ENCODE measurements at places on chromosomes 13 and 19.

DNA sequence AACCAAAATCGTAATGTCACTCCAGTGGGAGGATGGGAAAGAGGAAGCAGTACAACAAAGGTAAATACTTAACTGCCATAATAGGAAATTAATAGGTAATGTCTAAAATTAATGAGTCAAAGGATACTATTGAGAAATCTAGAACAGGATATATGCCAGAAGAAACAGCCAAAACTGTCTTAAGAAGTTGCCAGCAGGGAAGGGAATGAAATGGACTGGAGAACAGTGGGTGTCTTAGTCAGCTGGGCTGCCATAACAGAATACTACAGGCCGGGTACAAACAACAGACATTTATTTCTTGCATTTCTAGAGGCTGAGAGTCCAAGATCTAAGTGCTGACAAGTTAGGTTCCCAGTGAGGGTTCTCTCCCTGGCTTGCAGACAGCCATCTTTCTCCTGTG is 40.3 kb upstream of the IPO5 start:
- DNase-seq: no peak

- DNase-seq: no peak
Measured at GRCh38 chr13:44292545-44292944, 81.1 kb upstream of the SERP2 start.

DNA sequence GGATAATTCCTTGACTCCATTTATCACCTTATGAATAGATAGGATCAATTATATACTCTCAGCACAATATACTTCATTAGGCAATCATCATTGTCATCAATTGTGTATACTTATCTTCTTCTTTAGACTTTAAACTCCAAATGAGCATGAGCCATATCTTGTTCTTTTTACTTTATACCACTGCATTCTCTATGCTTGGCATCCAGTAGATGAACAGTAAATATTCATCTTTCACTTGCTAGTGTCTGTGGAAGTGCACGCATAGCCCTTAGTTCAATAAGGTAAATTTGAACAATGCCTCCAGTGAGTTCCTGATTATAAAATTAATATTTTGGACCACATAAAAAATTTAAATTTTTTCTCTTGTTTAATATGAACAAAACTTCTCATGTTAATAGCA is 172.3 kb upstream of the SPRY2 start:
- DNase-seq: no peak

DNA sequence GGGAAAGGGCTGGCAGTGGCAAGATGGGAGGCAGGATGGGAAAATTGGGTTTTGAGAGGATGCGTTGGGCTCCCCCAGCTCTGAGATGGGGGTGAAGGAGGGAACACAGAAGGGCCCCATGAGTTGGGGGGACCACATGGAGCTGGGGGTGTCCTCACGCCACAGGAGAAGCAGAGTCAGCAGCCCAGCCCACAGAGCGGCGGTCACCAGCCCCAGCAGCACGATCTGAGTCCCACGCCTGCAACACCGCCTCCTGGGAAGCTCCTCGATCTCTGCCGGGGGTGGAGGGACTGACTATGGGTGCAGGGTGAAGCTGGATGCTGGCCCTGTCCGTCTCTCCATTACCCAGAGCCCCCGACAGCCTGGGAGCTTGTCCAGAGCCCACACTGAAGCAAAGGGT is 3.3 kb downstream of the FCER2 start:
- DNase-seq: no peak

DNA sequence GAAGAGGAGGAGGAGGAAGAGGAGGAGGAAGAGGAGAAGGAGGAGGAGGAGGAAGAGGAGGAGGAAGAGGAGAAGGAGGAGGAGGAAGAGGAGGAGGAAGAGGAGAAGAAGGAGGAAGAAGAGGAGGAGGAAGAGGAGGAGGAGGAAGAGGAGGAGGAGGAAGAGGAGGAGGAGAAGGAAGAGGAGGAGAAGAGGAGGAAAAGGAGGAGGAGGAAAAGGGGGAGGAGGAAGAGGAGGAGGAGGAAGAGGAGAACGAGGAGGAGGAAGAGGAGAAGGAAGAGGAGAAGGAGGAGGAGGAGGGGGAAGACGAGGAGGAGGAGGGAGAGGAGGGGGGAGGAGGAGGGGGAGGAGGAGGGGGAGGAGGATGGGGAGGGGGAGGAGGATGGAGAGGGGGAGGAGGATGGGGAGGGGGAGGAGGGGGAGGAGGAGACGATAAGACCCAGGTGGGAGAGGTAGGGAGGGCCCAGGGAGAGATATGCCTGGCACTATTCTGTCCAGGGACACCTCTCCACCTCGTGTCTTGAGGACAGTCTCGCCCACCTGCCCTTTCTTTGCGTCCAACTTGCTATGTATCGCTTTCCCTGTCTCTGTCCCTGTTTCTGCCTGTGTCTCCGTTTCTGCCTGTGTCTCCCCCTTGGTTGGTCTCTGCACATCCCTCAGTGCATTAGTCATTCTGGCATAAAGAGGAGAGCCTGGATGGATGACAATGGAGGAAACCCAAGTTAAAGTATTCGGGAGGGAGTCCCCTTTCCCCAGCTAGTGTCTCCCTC is 7.1 kb upstream of the KLK5 start:
- DNase-seq: no peak

GRCh38 chr13:111919849-111920248 is 147.1 kb upstream of the SOX1 start:
- DNase-seq: no peak

GRCh38 chr19:18083929-18084684 is 2.6 kb downstream of the IL12RB1 start:
- DNase-seq: no peak

DNA sequence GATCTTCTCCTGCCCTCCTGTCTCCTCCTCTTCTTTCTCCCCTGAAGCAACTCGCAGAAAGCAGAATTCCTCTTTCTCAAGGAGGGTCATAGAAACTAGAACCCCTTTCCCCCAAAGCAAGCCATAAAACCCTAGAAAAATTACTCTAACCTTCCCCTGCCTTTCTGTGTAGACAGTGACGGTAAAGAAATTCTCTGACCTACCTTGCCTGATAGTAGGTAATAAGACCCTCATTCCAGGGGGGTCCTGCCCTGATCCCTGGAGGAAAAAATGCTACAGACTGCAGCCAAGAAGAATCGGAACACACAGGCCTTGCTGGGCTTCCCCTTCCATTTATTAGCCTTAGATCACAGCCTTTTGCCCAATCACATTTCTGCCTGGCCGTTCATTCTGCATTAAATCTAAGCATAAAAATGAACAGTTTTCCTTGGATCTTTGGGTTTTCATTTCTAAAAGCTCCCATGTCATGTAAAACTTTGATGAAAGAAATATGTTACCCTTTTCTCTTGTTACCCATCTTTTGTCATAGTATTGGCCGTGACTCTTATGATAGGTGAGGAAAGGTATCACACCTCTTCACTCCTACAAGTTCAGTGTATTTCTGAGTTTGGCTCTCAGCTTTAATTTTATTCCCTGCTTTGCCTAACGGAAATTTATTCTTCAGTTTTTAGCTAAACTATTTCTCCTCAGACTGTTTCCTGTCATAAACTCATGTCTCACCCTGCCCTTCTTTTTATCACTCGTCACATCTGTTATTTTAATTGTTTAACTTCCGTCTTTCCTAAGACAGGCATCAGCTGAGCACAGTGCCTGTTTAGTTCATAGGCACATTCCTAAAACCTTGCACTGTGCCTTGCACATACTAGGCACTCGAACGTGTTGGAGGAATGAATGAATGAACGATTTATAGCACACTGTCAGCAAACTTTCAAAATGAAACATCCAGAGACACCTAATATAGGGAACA is 20.4 kb upstream of the CPB2 start:
- DNase-seq: peak; percentile 50

DNA sequence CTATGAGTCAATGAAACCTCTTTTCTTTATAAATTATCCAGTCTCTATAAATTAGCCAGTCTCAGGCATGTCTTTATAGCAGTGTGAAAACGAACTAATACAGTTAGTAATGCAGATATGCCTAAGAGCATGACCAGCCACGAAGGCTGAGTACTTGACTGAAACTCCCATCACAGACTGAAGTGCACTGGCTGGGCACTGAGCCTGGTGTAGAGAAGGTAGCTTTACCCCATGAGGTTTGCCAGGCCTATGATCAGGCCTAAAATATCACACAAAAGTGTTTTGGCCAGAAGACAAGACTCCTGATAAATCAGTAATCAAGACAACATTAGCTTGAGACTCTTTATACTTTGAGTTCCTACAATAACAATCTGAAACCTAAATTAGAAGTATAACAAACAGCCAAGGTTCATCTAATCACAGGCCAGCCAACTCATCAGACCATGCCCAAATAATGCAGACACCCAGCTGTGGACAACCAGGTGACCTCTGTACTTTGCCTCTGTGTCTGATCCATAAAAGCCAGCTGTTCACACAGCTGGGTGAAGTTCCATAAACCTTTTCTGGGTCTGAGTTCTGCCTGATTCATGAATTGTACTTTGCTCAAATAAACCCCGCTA is 771.8 kb upstream of the SLITRK1 start:
- no peak for DNase-seq

- no peak for DNase-seq
Measured at GRCh38 chr13:105165449-105166125, 1369.9 kb downstream of the EFNB2 start.

GRCh38 chr13:75353781-75354193 is 128.2 kb downstream of the TBC1D4 start:
- DNase-seq: no peak

DNA sequence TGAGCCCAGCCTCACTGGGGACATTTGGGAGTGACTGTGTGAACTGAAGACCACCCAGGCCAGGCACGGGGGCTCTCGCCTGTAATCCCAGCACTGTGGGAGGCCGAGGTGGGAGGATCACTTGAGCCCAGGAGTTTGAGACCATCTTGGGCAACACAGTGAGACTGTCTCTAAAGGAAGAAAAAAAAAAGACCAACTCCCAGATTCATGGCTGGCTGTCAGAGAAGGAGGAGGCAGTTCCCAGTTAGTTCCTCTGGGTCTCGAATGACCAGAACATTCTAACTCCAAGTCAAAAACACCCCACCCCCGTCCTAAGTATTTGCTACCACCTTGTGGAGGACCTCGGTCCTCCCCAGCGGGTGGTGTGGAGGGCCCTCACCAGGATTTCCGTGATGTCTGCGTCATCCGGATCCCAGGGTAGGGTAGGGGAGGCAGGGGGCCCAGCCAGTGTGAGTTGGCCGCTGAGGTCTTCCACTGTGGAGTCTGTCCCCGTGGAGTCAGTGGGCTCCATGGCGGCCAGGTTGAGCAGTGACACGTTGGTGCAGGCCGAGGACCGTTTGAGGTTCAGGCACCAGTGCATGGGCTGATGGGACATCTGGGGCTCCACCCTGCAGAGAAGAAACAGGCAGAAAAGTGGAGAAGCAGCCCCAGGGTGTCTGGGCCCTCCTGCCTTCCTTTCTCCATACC is 1.3 kb downstream of the TSKS start:
- peak; percentile 85 for DNase-seq

DNA sequence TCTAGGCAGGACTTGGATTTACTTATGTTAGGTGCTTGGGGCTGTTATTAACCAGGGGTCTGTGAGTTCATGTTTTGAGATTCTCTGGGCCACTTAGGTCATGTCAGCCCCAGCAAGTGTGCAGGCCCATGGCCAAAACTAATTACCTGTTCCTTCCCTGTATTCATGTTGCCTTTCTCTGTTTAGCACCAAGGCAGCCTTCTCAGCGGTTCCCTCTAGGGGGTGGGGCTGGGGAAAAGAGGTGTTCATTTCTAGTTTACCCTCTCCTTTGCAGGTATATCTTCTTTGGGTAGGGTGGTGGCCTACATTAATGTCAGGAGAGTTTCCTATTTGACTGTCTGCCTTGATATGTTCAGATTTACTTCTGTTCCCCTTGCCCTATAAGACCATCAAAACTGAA is 61.7 kb downstream of the PDS5B start:
- no peak for DNase-seq

DNA sequence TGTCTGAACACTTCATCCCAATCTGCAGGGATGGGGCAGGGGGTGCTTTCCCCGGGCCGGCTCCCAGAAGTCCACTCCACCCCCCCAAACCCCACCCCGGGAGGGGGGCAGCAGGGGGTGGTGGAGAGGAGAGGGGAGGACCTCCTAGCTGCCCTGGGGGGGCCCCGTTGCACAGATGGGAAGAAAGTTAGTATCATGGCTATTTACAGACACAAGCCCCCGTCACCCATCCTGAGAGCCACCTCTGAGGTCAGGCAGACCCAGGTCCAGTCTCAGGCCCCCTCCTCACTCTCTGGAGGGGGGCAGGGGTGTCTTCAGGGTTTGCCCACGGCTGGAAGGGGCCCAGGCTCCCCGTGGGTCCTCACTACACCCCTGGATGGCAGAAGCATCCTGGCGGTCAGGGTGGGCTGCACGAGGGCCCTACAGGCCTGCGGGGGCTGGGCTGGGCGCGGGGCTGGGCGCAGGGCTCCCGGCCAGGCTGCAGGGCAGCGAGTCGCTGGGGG is 5.8 kb upstream of the REXO1 start:
- peak; percentile 35 for DNase-seq

DNA sequence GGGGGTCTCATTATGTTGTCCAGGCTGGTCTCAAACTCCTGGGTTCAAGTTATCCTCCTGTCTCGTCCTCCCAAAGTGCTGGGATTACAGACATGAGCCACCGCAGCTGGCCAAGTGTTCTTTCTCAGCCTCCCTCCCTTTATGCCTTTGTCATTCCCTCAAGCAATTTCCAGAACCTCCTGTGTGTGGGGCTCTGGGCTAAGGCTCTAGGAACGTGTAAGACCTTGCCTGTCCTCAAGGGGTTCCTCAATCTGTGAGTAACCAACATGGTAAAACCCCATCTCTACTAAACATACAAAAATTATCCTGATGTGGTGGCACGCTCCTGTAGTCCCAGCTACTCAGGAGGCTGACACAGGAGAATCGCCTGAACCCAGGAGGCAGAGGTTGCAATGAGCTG is 15.5 kb upstream of the SPACA4 start:
- no peak for DNase-seq

GRCh38 chr13:99432609-99433542 is 68.4 kb upstream of the TM9SF2 start:
- no peak for DNase-seq

- no peak for DNase-seq
Measured at GRCh38 chr13:113545931-113546516, 38.5 kb upstream of the TFDP1 start.

DNA sequence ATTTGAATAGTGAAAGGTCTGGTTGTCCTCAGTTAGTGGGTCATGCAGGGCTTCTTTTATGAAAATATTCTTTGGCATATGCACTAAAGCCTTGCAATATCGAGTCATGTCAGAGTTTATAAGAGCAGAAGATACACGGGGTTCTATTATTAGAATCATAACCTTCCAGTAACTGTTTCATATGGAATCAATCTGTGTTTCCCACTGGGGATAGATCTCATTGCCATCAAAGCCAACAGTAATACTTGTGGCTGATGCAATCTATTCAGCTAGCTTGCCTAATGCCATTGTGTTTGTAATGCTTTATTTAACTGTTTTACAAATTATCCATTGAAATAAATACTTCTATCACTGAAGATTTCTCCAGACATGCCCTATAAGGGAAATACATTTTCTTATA is 746.9 kb upstream of the PCDH9 start:
- no peak for DNase-seq
